Activated naive CD4-positive, alpha-beta T cell (primary cell): ENCODE measurements at places on chromosomes 16 and 17.
A peak's percentile ranks its signal among the peaks of the same experiment; 100 is the strongest.

DNA sequence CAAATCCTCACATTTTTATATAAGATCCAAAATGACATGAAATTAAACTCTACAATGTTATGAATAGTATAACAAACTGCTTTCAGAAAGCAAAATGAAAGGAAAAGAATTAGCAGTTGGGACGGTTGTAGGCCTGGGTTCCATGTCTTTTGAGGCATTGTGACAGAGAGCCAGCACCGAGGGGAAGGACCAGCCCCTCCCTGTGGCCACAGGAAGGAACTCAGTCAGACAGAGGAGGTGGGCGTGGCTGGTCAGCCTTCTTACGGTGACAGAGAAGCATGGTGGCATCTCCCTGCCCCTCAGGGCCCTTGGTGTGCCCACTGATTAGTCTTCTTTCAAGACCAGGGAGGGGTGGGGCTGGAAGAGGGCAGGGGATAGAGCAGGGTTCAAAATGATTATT lies 5.7 kb downstream of the ZNF319 start:
- DNase-seq, result peak; percentile 12

GRCh38 chr17:82231312-82231561 lies 2.4 kb downstream of the SLC16A3 start:
- no peak for DNase-seq

DNA sequence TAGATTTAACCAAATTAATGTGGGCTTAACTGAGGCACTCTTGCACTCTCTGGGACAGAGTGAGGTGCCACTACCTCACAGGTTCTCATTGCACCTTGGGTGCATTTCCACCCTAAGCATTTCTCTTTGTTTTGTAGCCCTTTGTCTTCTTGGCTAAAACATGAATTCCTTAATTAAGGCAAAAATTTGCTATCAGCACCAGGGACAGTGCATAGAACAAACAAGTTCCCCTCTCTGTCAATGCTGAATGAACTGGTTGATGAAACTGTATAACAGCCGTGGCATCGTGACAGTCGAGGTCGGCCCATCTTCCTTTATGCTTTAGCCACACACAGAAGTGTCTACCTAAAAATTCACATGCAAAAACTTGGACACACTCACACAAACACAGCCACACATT lies 74.8 kb downstream of the HS3ST2 start:
- no peak for DNase-seq

DNA sequence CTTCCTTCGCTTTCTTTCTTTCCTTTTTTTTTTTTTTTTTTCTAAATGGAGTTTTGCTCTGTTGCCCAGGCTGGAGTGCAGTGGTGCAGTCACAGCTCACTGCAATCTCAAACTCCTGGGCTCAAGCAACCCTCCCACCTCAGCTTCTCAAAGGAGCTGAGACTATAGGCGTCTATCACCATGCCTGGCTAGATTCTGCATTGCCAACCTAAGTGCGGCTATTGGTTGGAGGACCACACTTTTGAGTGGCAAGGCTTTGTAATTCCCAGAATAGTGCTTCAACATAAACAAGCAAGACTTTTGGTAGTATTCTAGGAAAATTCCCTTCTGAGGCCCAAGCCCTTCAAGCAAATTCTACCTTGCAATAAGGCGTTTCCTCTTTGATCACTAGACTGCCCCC lies 107.8 kb downstream of the YPEL2 start:
- DNase-seq, result no peak
